ENCODE measurements at places on chromosomes 3 and 15.

DNA sequence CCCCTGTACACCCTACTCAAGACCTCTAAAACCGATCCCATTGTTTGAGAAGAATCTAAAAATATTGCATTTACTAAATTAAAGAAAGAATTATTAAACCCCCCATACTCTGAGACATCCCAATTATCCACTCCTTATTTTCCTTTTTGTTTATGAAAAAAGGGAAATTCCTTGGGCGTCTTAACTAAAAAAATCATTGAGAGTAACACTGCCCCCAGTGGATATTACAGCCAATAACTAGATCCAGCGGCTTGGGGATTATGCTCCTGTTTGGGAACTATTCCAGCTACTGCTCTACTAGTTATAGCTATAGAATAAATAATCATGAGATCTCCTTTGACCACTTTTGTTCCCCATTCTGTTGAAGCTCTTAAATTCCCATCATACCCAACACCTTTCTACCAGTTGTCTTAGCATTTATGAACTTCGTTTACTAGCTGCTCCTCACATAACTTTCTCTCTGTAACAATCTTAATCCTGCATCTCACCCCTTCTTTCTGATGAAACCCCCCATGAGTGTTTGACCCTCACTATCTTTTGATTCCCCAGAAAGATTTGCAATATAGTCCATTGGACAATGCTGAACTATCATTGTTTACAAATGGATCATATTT lies 12.7 kb upstream of the CFAP91 start:
- DNase-seq = no peak

DNA sequence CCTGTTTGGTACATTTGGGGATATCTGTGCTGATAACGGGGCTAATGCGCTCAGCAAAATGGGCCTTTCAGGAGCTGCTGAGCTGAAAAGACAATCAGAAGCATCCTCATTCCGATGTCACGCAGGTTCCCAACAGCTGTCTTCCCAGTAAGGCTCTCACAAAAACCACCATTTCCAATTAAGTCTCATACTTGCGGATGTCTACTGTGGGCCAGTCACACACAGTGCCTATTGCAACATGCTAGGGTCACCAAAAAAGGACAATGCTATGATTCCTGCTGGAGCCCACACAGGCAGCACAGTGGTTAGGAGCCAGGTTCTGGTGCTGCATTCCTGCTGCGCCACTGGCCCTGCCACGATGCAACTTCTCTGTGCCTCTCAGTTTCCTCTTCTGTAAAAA lies 16.4 kb upstream of the LDHAL6B start:
- DNase-seq = no peak

GRCh38 chr3:70990723-70991122 lies 592.8 kb downstream of the FOXP1 start:
- no peak for DNase-seq

- no peak for DNase-seq
These were observed 37.3 kb upstream of the PDE8A start for GRCh38 chr15:84944311-84944710.

DNA sequence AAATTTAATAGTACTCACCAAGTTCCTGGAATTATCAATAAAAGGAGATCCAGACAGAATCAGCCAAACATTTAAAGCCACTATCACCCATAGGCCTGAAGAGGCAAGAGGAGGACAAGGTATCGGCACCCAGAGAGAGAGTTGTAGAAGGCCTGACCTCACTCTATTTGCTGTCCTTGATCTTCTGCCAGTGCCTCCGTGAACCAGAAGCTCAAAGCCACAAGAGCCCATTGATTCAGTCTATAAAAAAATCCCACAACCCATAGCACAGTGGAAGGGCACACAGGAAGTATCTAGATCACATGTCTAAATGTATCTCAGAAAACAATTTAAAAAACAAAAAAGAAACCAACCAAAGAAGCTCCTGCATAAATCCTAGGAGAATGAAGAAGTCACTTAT lies 68.6 kb upstream of the FAM174B start:
- DNase-seq = no peak

DNA sequence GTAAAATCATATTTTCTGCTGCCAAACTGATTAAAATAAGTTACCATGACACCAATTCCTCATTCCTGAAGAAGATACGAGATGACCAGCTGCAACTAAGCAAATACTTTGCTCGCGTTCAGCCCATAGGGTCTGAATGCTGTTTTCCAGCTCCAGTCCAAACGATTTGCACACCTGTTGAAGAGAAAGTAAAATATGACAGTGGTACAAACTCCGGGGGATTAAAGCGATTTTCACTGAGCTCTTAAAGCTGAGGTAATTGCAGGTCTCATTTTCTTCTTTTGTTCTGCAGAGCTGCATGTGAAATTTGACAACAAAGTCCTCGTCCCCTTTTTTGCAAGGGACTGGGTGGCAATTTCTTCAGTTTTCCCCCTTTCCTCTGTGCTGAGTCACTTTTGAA lies 118.4 kb downstream of the NR2F2 start:
- DNase-seq = no peak

DNA sequence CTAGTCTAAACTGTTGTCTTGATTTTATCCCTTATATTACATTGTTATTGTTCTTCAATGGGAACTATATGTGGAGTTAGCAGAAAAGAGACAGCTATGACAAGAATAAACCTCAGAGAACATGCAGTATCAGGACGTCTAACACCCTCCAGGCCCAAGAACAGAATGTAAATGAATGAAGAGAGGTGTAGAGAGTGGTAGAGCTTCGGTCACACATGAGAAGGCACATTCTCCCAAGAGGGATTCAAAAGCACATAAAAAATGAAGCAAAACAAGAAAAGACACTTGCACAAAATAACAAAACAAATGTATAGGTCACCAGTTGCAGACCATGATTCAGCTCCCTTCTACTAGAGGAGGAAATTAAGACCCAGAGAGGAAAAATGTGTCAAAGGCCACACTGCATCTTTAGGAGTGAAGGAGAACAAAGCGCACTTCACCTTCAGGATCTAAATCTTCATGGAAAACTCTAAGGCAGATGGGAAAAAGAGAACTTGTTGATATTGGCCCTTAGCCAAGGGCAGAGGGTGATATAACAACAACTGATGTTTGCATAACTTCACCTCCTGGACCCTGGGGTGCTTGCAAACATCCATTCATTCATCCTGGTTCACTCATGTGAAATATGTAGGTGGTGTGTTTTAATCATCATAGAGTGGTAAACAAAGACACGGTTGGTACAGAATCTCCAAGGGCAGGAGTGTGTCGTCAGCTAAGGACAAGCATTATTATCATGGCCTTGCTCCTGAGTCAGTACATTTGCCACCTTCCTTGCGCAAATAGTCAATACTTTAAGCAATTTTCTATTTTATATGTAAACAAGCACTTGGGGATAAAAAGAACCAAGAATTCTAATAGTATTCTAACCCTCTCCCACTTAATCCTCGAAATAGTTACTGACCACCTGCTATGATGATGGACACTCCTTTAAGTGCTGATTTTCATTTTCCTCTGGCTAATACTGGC lies 8.8 kb downstream of the NEK10 start:
- no peak for DNase-seq

- DNase-seq = no peak
These were observed 14.3 kb downstream of the SIAH2 start for GRCh38 chr3:150748684-150749047.

DNA sequence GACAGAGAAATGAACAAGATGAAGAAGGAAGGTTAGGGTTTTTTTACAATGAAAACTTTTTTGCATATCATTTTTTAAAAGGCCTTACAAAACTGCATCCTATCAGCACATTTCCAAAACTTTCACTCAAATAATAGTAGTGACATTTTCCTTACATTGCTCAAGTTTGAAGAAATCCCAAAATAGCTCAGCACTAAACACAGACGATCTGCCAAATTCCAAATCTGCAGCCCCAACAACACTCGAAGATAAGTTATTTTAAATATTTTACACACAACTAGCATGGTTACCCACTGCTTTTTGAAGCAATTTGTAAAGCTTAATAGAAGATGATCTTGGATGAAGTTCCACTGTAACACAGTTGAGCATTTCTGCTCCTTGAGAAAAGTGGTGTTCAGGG lies 535.6 kb upstream of the ALCAM start:
- no peak for DNase-seq
